ENCODE measurements at places on chromosomes 2 and 18.

DNA sequence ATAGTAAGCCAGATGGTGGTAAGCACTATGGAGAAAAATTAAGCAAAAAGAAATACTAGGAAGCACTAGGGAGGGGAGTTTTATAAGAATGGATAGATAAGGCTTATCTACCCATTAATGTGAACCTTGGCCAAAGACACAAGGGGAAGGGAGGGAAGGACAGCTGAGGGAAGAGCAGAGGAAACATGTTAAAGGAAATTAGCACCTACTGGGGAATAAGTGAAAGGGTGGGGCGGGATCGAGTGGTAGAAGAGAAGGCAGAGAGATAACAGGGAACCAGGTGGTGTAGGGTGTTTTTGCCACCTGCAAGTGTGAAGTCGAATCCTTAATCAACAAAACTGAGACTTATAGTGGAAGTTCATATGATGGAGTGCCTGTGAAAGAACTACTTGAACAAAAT is 1.7 kb downstream of the UNC80 start:
- no peak for DNase-seq

GRCh38 chr2:157150747-157151146 is 106.8 kb upstream of the GALNT5 start:
- no peak for DNase-seq

GRCh38 chr2:121273116-121273515 is 11.9 kb downstream of the TFCP2L1 start:
- no peak for DNase-seq

DNA sequence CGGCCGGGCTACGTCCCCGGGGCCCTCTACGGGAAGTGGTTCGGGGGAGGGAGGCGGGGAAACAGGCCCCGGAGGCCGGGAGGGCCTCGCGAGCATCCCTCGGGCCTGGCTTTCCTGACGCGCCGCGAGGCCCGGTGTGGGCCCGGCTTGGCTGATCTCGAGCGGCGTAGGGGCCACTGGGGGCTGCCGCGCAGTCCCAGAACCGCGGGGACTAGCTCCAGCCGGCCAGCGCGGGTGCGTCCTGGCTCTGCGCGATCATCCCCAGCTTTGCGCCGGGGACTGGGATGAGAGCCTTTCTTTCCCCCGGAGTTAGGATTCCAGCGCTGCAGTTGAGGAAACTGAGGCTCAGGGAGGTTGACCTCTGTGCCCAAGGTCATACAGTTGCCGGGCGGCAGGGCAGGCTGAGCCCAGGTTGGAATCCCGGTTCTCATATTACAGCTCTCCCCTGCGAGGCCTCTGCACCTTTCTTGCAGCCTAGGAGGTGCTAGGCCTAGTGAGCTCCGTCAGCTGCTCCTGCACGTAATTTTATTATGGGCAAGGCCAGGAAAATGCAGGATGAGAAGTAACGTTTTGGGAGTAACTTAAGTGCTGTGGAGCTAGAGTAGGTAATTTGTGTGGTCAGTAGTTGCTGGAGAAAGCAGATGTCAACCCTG is 501 bp downstream of the LPIN1 start:
- DNase-seq: no peak

GRCh38 chr2:213490087-213490486 is 205.8 kb downstream of the SPAG16 start:
- DNase-seq: no peak

GRCh38 chr2:98580656-98581284 is 27.5 kb downstream of the COA5 start:
- no peak for DNase-seq

DNA sequence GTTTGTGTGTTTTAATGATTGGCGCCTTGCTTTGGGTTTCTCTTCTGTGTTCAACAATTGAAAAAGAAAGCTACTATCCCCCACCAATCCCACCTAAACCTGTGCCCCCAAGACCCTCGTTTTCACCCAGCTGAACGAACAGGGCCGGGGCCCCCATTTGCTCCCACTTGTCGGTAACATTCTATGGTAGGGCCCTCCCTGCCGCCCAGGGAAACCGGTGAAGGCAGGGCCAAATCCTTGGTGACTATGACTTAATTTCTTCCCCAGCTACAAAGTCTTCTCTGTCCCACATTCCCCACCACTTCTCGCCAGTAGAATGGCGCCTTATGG is 598 bp upstream of the SNRNP200 start:
- DNase-seq: no peak

GRCh38 chr2:46978723-46979122 is 63.1 kb upstream of the MCFD2 start:
- no peak for DNase-seq

All from stimulated activated CD4-positive, alpha-beta T cell treated with anti-CD3 and anti-CD28 coated beads, Interleukin-1b, Interleukin-23, amount 100 ng/mL, for 1 hour (primary cell).